ENCODE measurements at places on chromosomes 4 and X.
A peak's percentile ranks its signal among the peaks of the same experiment; 100 is the strongest.

DNA sequence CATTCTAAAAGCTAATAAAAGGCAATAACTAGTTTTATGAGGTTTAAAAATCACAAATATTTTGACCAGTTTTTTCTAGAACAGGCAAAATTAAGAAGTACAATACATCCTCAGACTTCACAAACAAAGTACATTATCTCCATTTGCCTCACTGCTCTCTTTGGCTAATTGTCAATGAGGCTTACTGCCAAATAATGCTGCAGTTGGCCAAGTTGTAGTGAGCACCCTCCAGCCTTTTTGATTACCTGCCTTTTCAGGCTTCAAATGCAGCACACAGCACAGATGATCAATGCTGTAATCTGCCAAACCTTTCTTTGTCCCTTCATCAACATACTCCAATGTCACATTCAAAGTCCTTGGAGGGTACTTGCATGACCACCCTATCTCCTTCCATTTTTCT is 605.2 kb downstream of the KLHL13 start:
- no peak for DNase-seq

GRCh38 chr4:187193141-187193540 is 469.5 kb upstream of the FAT1 start:
- DNase-seq: no peak

DNA sequence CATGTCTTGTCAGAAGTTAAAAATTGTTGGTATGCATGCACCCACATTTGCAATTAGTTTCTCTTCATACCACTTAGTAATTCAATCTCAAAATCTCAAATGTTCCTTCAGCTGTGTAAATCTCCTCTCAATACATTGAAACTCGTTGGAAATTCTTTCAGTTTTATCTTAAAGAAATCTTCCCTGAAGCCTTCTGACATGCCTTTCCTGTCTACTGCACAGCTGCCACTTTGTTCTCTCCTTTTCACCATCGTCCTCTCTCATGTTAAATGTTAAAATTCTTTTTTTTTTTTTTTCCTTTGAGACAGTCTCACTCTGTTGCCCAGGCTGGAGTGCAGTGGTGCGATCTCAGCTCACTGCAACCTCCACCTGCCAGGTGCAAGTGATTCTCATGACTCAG is 30.9 kb downstream of the MCUB start:
- DNase-seq: no peak

DNA sequence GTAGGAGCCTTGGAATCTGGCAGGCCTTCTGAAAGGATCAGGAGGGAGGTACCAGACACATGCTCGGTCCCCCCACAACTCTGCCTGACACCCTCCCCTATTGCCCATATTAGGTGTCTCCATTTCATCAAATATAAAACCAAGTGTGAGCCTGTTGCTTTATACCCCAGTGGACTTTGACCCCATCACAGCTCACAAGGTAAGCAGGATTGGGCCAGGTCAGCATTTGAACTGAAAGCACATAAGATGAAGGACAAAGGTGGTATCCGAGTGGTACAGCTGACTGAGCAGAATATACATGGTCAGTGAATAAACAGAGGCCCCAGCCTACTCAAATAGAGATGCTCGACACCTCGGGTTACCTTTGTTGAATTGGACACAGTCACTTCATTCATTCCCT is 20.0 kb downstream of the SLC25A43 start:
- DNase-seq: no peak

- no peak for DNase-seq
These were observed at the start of gene ADH1C for GRCh38 chr4:99352602-99353537. Gene ADH1C (minus strand): TSS chr4:99352746. CDS start chr4:99352675, 71 bp downstream.

DNA sequence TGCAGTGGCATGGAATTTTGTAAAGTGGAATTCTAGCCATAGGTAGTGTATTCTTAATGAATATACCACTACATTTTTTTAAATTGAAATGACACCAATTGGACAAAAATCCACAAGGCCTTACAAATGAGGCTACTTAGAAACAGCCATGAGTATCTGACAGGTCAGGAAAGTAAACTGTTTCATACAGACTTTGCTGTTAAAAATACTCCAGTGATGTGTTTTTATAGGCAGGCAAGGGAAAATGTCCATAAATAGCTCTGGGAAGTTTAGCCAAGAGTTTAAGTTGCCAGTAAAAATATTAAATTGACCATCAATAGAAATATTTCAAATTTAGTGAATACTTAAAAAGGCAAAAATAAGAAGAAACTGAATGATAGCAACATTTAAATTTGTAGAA is 41.8 kb upstream of the PDLIM5 start:
- DNase-seq: no peak

DNA sequence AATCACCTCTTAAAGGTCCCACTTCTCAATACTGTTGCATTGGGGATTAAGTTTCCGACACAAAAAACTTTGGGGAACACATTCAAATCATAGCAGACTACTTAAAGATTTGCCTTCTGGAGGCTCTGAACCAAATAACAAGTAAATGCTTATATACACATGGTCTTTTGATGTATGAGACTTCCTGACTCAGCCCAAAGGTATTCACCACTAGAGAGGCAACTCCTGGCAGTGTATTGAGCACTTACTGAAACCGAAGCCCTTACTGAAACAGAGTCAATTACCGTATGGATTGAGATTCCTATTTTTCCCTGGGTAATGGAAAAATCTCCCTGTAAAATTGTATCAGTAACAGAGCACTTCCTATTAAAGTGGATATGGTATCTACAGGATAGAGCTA is 45.4 kb downstream of the ZCCHC13 start:
- peak; percentile 23 for DNase-seq

GRCh38 chr4:100977746-100978397 is 369.5 kb downstream of the PPP3CA start:
- no peak for DNase-seq

DNA sequence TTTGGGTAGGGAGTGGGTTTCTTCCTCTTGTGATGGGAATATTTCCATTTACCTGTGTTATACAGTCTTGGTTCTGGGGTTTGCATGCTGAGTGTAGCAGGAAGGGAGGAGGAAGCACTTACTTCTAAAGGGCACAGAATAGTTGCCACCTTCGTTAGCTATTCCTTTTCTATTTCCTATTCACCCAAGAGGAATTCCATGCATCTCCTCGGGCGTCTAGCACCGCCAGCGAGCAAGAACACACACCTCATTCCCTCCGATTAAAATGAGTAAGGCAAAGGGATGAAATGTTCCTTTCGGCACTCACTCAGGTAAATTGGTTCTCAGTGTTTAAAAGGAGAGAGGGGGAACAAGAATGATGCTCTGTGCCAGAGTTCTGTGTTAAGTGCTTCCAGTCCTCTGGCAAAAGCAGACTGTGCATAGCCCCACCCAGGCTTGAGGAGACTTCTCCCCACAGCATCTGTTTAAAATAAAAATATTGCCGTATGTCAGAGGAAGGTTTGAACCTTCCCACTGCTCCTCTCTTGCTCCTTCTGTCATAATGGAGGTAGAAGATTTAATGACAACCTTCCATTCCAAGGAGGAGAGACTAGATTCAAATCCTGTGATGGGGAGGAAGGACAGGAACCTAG is 351.4 kb downstream of the PTTG2 start:
- DNase-seq: no peak

DNA sequence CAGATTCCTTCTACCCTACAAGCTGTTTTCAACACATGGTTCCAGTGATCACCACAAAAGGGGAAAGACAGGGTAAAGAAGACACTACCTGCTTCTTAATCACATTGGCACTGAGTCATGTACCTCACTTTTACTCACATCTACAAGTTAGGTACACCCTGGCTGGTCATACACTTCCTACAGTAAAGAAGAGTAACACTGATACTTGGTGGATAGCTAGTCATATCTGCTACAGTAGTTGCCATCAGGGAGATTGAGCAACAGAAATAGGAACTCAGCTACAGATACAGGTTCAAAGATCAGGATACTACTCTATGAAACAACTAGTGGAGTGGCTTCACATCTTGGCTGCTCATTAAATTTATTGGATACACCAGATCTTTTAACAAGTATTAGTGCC is 105.4 kb upstream of the DIAPH2 start:
- no peak for DNase-seq

DNA sequence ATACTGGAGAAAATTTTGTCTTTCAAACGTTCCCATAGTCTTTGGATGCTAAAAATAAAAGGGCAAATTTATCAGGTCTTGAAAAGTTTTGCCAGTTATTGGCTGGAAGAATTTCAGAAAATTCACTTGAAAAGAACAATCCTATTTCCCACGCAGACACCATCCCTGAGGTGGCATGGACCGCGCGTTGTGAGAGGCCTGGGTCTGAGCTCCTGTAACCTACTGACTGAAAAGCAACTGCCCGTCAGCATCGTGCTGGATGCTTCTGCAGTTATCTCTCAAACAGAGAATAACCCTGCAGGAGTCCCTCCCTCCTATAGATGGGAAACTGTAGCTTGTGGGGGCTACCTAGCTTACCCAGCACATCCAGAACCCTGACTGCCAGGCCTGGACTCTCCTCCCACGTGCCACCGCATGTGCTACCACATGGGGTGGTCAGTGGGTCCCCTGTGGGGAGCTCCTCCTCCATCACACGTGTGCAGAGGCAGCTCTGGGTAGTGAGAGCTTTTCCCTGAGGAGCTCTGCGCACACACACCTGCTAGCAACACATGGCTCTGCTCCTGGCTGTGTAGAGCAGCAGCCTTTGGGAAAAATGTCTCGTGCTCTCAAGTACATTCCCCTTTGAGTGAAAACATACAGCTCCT is 36.1 kb downstream of the NSG1 start:
- no peak for DNase-seq

- DNase-seq: no peak
These were observed 64.2 kb downstream of the TET2 start for GRCh38 chr4:105210916-105211315.

- no peak for DNase-seq
These were observed 27.5 kb downstream of the CCDC149 start for GRCh38 chr4:24885342-24885741.

GRCh38 chrX:103847174-103847870 is 15.3 kb upstream of the RAB9B start:
- no peak for DNase-seq

- DNase-seq: no peak
These were observed 117.2 kb downstream of the MAPK10 start for GRCh38 chr4:86242677-86243076.

DNA sequence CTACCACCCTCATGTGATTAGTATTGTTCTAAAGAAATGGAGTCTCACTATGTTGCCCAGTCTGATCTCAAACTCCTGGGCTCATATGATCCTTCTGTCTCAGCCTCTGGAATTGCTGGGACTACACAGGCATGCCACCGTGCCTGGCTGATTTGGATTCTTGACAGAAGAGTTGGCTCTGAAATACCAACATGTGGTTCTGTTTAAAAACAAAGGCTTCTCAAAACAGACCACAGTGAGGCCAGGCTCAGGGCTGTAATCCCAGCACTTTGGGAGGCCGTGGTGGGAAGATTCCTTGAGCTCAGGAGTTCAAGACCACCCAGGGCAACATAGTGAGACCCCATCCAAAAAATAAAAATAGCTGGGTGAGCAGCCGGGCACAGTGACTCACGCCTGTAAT is 126.7 kb downstream of the DHRSX start:
- no peak for DNase-seq

- no peak for DNase-seq
These were observed 402.2 kb upstream of the FGF13 start for GRCh38 chrX:139113708-139114107.

GRCh38 chr4:2942037-2942531 is 21.1 kb downstream of the NOP14 start:
- no peak for DNase-seq

DNA sequence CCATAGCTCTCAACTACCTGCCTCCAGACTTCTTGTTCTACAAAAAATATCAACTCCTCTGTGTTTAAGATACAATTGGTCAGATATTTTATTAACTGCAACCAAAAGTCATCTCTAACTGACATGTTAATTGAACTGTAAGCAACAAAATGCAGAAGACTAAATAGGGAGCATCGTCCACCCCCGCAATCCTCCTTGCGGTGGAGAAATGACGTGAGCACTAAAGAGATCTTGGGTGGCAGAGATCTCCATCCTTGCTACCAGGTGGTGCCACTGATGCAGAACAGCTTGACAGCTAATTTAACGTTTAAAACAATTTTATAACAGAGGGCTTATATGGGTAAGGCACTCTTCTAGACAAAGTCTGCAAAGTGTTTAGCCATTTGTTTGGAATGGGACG is 164.4 kb upstream of the FTHL17 start:
- no peak for DNase-seq

GRCh38 chrX:123860983-123861382 is 1.1 kb downstream of the XIAP start:
- DNase-seq: no peak

GRCh38 chrX:36908801-36909675 is 99.1 kb upstream of the FAM47C start:
- DNase-seq: peak; percentile 13
